ENCODE measurements at places on chromosomes 3 and 15.

DNA sequence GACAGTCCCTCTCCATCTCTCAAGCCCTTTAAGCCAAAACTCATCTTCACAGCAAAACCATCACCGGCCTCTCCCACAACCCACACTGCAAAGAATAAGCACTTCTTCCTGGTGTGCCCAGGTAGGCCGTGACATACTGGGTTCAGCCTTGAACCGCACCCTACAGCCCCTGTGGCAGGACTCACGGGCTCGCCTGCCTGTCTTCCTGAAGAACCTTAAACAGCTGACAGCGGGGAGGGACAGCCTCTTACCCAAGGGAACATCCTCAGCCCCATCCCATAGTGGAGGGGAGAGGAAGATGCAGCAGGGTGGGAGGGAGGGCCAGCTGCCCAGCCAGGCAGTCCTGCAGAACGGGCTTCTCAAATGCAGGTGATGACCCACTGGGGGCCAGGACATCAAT is 40.2 kb downstream of the TBC1D2B start:
- DNase-seq, result no peak

- DNase-seq, result no peak
These were observed 133.2 kb upstream of the TOPAZ1 start for GRCh38 chr3:44108481-44108880.

DNA sequence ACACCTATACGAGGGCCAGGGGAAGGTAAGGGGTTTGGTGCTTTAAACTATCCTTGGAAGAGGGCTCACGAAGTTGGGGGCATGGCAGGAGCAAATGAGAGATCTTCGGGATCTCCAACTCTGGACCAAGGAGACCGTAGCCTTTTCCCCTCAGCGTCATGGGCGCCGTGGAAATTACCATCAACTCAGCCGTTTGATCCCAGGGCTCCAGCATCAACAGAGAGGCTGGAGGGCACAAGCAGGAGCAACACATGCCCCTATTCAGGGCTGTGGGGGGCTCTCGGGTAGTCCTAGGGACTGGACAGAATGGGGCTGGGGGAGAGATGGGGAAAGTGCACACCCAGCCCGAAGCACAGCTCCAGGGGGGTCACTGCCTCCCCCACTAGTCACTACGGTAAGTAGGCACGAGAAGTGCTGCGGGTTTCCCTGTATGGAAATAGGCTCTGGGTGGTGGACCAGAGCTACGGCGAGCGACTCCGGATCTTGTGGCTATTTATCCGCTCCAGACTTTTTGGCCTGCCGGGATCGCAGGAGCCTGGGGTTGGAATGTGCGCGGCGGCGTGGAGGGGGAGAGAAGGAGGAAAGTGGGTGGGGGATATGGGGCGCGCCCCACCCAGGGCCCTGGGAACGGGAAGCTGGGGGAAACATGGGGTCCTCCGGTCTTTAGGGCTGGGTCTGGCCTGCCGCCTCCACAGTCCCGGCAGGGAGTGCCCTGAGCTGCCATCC is 539 bp upstream of the LAMB2 start:
- no peak for DNase-seq

DNA sequence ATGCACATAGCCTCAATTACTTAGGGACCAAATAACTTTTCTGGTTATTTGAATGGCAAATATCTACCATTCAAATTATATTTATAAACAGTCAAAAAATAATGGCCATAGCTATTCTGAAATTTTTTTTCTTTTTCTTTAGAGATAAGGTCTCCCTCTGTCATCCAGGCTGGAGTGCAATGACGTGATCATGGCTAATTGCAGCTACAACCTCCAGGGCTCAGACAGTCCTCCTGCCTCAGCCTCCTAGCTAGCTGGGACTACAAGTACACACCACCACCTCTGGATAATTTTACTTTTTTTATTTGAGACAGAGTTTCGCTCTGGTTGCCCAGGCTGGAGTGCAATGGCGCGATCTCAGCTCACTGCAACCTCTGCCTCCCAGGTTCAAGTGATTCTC is 16.6 kb downstream of the PPP1R2 start:
- DNase-seq, result no peak

DNA sequence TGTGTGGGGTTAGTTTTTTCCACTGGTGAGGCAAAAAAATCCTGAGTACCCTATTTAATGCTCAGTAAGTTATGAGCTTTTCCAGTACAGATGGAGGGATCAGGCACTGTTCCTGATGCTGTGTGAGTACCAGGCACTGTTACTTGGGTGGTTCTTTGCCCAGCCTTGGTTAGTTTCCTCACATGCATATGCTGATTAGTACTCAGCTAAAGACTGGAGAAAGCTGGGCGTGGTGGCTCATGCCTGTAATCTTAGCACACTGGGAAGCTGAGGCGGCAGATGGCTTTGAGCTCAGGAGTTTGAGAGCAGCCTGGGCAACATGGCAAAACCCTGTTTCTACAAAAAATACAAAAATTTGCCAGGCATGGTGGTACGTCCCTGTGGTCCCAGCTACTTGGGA is 210.3 kb upstream of the SGO1 start:
- DNase-seq, result no peak

- no peak for DNase-seq
These were observed 489.4 kb upstream of the IL12A start for GRCh38 chr3:159499031-159499793.

- no peak for DNase-seq
These were observed 65.8 kb upstream of the CADPS start for GRCh38 chr3:62940771-62941563.

DNA sequence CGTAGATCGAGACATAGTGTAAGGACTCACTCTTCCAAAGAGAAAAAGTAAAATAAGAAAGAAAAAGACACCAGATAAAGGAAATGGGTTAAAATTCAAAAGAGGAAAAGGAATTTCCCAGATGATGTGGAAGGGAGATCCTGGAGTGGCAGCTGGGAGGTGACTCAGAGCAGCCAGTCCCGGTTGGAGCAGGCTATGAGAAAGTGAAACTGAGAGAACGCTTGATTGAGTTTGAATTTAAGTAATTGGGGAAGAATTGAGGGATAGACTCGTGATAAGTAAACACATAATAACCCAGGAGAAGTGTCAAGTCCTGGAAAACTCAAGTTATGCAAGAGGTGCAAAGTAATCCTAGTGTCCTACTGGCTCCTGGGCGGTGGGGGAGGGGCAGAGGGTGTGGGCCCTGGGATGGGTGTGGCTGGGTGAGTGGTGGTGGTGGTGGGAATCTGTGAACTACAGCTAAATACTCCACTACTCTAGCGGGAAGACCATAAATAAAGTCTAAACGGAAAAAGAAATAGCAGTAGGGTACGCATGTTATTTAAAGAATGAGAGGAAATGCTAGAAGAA is 1.2 kb downstream of the PRR20G start:
- no peak for DNase-seq

DNA sequence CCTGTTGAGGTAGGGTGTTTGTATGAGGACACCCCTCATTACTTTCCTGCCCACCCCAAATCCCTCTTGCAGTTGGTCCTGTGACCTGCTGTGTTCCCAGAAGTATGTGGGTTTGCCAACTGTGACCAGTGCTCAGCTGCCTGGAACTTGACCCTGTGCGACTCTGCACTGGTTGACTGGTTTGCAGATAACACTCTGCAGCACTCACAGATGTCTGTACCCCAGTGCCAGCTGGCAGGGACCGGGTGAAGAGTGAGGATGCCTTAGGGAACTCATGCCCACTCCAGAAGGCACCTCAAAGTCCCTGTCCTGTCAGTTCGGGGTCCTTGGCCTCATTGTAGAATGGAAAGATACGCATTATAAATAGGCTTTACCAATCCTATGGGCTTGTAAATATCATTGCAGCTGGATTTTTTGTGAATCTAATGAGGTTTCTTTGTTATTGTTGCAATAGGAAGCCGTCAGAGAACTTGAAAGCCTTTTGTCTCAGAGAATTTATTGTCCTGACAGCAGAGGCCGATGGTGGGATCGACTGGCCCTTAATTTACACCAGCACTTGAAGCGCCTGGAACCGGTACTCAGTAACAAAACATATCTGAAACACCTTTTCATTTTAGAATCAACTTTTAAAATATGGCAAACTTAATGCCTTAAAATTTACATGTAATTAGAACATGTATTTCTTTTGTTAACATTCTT is 18.2 kb downstream of the FAN1 start:
- no peak for DNase-seq

DNA sequence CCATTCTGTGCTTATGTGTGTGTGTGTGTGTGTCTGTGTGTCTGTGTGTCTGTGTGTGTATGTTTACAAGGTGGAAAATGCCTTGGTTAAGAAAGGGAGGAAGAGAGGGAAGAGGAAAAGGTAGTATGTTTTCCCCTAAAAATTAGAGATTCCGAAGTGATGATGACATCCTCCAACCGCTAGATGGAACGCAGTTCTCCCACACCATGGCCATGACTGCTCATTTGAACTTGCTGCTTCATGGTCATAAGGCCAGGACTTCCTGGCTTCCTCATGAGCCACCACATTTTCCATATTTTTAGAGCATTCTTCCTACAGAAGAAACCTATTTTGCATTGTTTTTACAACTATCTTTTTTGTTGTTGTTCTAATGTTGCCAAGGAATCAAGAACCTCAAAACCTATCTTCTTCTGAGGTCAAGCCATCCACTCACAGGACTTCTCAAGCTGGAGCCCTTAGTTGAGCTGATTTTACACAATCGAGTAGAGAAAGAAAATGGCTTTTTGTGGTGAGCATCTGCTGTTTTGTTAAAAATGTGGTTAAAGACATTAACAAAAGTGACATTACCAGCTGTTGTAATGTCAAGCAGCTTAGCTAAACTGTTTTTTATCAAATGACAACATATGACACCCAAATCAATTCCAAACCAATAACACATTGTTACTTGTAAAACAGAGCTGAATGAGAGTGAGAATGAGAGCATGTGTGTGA is 1091.0 kb downstream of the FHIT start:
- no peak for DNase-seq
